Gastroesophageal sphincter (tissue), 4 donors: ENCODE measurements at places on chromosomes 2 and 18. TPM values are rescaled to one million over a fixed set of nuclear protein-coding genes. Genes with fewer than 3 reads are reported as not detected.

ELAC1 gene
- 4.1 TPM for total RNA-seq

ALPG gene
- not detected for total RNA-seq

COL3A1 gene
- total RNA-seq: 408 TPM

IL1A gene
- not detected for total RNA-seq

PRKAG3 gene
- not detected for total RNA-seq
